ENCODE measurements at places on chromosomes 6 and 20.

DNA sequence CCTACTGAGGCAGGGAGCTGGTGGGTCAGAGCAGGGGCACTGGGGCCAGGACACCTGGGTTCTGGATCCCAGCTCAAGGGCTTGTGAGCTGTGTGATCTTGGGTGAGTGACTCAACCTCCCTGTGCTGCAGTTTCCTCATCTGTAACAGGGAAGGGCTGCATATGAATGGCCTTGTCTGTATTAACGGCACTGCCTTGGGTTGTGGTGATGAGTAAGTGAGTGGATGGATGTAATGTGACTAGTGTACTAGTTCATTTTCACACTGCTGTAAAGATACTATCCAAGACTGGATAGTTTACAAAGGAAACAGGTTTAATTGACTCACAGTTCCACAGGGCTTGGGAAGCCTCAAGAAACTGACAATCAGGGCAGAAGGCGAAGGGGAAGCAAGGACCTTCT lies 233.5 kb downstream of the TAF4 start:
- DNase-seq = no peak

GRCh38 chr6:137921823-137922222 lies 54.8 kb downstream of the TNFAIP3 start:
- DNase-seq = no peak

DNA sequence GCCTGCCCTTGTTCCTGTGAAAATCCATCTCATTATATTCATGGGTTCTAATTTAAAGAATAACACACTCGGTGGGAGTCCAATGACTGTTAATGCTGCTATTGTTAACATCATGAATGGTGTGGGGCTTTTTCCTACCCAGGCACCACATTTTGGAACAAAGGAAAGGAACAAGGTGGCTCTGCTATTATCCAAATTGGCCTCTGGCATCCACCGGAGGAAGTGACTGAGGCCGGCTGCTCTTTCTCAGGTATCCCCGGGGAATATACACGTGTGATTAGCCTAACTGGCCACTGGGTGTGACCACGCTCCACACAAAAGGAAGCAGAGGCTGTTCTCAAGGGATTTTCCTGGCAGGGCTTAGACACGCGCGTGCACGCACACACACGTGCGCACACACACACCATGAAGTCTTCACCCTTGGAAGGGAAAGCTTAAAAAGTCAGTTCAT lies 601.2 kb upstream of the ARID1B start:
- no peak for DNase-seq

DNA sequence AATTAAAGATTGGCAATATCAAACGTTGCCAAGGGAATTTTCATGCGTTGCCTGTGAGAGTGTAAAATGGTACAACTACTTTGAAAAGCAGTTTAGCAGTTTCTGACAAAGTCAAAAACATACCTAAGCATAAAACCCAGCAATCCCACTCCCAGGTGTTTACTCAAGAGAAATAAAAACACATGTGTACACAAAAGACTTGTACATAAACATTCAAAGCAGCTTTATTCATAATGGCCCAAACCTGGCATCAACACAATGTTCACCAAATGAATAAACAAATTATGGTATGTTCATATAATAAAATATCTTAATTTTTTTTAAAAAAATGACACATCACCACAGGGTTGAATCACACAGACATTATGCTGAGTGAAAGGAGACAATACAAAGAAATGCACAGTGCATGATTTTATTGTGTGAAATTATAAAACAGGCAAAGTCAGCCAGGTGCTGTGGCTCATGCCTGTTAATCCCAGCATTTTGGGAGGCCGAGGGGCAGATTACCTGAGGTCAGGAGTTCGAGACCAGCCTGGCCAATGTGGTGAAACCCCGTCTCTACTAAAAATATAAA lies 240.4 kb upstream of the MARCKS start:
- no peak for DNase-seq

GRCh38 chr20:50848341-50848808 lies 53.5 kb downstream of the BCAS4 start:
- DNase-seq = no peak

- DNase-seq = no peak
Measured at GRCh38 chr6:30122515-30122914, 9.6 kb upstream of the TRIM31 start.

GRCh38 chr20:13996265-13996664 lies 949 bp downstream of the MACROD2 start:
- DNase-seq = no peak

- DNase-seq = no peak
Measured at GRCh38 chr6:48449002-48449401, 338.0 kb upstream of the PTCHD4 start.

GRCh38 chr6:116278481-116278829 lies 1.3 kb downstream of the TSPYL1 start:
- DNase-seq = no peak
